ENCODE measurements at places on chromosomes 11 and 22. TPM values are rescaled to one million over a fixed set of nuclear protein-coding genes. Genes with fewer than 3 reads are reported as not detected.

DNA sequence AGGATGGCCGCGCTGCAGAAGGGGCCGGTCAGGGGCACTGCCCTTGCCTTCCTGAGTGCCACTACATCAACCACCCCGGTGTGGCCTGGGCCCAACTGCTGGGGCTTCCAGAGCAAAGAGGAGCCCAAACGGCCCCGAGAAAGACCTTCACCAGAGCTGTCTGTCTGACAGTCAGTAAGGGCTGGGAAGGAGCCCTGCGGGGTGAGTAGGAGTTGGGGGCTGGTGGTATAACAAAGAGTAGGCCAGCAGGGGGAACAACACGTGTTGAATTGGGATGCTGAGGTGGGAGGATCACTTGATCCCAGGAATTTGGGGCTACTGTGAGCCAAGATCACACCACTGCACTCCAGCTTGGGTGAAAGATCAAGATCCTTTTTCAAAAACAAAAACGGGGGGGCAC lies 3.9 kb downstream of the GSTT4 start:
- no peak for DNase-seq

- no peak for DNase-seq
These were observed 7.9 kb downstream of the DDX10 start for GRCh38 chr11:108672786-108673185.

The LSP1 gene
- total RNA-seq, result 286 TPM

The ANO3 gene
- not detected for total RNA-seq

DNA sequence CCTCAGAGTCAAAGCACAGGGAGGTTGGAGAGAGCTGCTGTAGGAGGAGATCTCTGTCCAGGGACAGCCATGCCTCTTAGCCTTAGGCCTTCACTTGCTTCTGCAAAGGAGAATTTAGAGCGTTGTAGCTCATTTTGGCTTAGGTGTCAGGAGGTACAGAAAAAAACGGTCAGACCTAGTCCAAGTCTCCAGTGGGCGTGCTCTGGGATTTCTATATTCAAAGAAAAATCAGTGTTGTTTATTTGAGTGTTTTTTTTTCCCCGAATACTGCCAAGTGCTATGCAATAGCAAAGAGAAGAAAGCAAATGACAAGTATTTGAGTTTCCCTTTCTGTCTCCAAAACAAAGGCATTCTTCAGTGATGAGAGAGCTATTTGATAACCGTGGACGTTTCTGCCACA lies 22.7 kb upstream of the OPCML start:
- DNase-seq, result no peak

The OR8G5 gene
- not detected for total RNA-seq

GRCh38 chr11:134069426-134070341 lies 812 bp downstream of the JAM3 start:
- DNase-seq, result peak; percentile 24

Measured in T-cell (primary cell).